Stimulated activated CD4-positive, alpha-beta T cell treated with anti-CD3 and anti-CD28 coated beads, Interleukin-1b, Interleukin-23, amount 100 ng/mL, for 1 hour (primary cell): ENCODE measurements at places on chromosomes 12 and 14.

DNA sequence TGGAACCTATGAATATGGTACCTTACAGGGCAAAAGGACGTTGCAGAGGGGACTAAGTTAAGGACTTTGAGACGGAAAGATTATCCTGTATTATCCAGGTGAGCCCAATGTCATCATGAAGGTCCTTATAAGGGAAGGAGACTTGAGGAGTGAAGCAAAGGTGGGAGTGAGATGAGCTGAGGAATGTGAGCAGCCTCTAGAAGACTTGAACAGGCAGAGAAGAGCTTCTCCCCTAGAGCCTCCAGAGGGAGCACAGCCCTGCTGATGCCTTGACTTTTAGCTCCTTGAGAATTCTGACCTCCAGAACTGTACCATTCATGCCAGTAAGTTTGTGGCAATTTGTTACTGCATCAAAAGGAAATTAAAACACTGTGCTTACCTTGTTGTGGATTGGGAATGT, 41.8 kb upstream of the DCD start:
- DNase-seq: no peak

GRCh38 chr12:22687361-22688076, 62.5 kb downstream of the ETNK1 start:
- DNase-seq: no peak

DNA sequence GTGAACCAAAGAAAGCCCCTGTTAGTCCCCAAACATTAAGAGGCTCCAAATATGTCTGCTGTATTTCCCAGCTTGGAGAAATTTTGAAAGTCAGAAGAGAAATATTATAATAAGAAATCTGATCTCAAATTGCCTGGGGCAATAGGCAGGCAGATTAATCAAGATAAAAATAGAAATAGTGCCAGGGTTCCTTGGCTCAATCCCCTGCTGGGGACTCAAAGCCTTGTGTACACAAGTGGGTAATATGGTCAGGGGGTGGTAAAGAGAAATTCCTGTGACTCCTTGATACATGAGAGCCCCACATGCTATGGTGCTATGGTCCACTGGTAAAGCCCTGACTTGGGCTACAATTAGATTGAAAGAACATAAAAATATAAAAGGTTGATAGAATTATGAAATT, 41.3 kb upstream of the ARID2 start:
- no peak for DNase-seq

DNA sequence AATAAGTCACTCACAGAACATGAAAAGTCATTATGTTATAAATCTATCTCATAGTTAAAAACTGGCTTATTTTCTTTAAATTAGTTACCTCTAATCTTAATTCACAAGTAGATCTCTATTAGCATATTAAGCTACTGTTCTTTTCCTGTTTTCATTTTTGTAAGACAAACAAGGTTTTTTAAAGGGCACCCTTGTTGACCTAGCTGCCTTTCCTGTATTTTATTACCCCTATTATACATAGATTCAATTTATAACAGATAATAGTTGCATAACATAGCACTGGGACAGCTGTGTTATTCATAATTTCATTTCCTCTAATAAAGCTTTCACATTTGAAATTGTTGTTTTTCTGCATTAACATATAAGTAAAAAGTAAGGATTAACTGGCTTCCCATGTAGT, 1500.7 kb upstream of the FLRT2 start:
- no peak for DNase-seq

DNA sequence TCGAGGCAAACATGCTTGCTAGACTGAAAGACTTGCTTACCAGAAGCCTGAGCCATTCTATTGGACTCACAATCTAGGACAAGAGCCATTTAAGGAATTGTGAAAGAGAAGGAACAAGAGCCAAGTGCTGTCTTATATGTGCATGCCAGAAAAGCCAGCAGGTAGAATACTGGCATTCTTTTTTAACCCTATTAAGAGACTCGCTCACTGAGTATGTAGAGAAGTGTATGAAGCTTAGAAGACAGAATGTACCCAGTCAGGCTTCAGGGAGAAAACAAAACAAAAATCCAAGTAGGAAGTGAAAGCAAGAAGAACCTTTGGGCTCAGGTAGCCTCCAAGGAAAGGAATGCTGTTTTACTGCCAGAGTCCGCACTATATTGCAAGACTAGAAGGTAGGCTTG, 65.9 kb downstream of the DCAF5 start:
- no peak for DNase-seq

- DNase-seq: no peak
These were observed 4.4 kb upstream of the C1RL start for GRCh38 chr12:7113389-7113871.
